ENCODE measurements at places on chromosomes 4 and X. TPM values are rescaled to one million over a fixed set of nuclear protein-coding genes. Genes with fewer than 3 reads are reported as not detected.

GRCh38 chr4:184163813-184164212 is 53.9 kb downstream of the ENPP6 start:
- no peak for DNase-seq
- H3K4me1 ChIP-seq = peaks cover 9% of the 10 kb centered on the region
- no peak overlapping the region for H3K4me3 ChIP-seq
- peaks cover 10% of the 10 kb centered on the region for H3K27me3 ChIP-seq
- no peaks in the 10 kb centered on the region for H3K36me3 ChIP-seq

USP51 gene
- total RNA-seq = 3.1 TPM

DNA sequence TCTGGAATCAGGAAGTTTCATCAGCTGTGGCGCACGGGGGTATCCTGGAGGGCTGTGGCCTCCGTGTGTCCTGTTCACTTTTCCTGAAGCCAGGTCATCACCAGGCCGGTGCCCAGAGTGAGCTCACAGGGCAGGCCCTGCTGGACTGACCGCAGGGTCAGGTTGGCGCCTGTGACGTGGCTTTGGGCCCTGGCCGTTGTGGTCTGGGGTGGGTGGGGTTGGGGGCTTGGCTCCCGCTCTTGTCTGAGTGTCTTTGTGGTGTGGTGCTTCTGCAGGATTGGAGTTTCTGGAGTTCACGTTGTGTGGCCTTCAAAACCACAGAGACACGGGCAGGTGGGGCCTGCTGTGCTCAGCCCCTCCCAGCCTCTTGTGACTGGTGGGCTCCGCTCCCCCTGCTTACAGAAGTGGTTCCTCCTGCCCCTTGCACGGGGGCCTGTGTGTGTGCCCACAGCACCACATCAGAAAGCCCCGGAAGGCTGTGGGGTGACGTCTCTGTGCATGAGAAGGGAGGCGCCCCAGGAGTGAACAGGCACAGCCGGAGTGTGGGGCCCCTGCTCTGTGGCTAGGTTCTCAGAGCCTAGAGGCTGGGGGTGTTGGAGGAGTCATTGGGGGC is 9.5 kb downstream of the RGS12 start:
- no peaks in the 10 kb centered on the region for H3K27me3 ChIP-seq
- peaks cover 41% of the 10 kb centered on the region for H3K4me1 ChIP-seq
- no peak overlapping the region for H3K4me3 ChIP-seq
- no peak overlapping the region for H3K27ac ChIP-seq
- no peaks in the 10 kb centered on the region for H3K36me3 ChIP-seq
- DNase-seq = no peak

GRCh38 chr4:164955107-164955805 is 22.2 kb downstream of the TRIM61 start:
- H3K4me3 ChIP-seq = no peak overlapping the region
- H3K36me3 ChIP-seq = no peaks in the 10 kb centered on the region
- H3K27me3 ChIP-seq = no peaks in the 10 kb centered on the region
- no peak overlapping the region for H3K27ac ChIP-seq

DNA sequence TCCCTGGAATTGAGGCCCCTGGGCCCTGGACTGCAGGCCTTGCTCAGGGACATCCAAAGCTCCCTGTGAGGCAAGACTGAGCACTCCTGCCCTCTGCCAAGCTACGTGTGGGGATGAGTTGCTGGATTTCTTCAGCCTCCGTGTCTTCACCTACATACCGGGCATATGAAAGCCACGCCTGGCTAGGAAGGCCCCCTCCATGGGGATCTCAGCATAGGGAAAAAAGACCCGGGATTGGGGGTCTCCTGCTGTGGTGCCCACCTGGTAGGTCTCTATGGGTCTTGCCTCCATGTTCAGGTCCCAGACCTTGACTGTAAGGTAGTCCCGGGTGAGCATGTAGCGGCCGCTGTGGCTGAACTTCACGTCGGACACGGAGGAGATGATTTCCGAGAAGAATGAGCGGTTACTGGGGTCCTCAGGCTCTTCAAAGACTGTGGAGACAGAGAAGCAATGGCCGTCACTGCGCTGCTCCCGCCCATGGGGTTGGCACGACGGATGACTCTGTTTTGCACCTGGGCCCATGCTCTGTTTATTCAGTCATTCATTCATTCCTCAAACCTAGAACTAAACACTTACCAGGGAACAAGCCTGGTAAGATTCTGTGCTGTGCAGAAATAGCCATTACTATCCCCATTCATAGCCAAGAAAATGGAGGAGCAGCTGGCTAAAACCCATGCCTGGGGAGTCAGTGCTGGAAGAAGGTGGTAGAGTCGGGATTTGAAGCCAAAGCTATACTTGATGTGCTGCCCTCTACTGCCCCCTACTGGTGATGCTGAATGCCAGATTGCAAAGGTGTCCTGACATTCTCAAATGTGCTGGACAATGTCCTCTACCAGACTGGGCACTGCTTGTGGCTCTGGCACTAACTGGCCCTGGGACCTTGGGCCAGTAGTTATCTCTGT is 63.9 kb downstream of the WFS1 start:
- no peak overlapping the region for H3K27ac ChIP-seq
- no peak overlapping the region for H3K4me3 ChIP-seq
- peaks cover 5% of the 10 kb centered on the region for H3K36me3 ChIP-seq
- peaks cover 38% of the 10 kb centered on the region for H3K27me3 ChIP-seq
- no peak for DNase-seq
- no peaks in the 10 kb centered on the region for H3K4me1 ChIP-seq

MAOB gene
- total RNA-seq = 2.0 TPM

HTN1 gene
- not detected for total RNA-seq

MXRA5 gene
- total RNA-seq = 12.1 TPM

DNA sequence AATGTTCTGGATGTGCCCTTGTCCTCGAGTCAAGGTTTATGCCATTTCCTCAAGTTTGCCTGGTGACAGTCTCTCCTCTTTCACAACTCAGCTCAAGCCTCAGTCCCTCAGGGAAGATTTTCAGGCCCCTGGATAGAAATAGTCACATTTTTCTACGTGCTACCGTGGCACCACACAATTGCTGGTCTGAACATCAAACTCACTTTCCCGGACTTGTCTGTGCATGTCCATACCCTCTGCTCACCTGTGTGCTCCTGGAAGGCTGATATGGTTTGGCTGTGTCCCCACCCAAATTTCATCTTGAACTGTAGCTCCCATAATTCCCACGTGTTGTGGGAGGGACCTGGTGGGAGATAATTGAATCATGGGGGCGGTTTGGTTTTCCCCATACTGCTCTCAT is 129.7 kb downstream of the HS3ST1 start:
- H3K4me1 ChIP-seq = no peaks in the 10 kb centered on the region
- H3K27ac ChIP-seq = no peak overlapping the region
- no peaks in the 10 kb centered on the region for H3K36me3 ChIP-seq
- H3K4me3 ChIP-seq = no peak overlapping the region
- no peak for DNase-seq
- H3K27me3 ChIP-seq = no peaks in the 10 kb centered on the region

DNA sequence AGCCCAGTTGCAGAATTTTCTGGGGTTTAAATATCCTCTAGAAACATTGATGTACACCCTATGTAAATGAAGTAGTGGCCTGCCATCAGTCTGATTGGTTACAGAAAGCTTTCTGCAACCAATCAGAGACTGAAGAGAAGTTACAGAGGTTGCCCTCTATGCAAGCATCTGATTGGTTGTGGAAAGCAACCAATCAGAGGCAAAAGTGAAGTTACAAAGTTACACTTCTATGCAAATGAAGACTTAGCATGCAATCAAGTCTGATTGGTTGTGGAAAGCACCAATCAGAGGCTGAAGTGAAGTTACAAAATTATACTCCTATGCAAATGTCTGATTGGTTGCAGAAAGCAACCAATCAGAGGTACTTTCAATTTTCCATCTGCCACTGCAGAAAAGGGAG is 51.9 kb upstream of the USP9X start:
- H3K4me3 ChIP-seq = no peak overlapping the region
- no peak overlapping the region for H3K27ac ChIP-seq
- H3K36me3 ChIP-seq = no peaks in the 10 kb centered on the region
- no peaks in the 10 kb centered on the region for H3K27me3 ChIP-seq
- no peak for DNase-seq
- H3K4me1 ChIP-seq = no peaks in the 10 kb centered on the region

TRIML2 gene
- total RNA-seq = not detected

- H3K36me3 ChIP-seq = no peaks in the 10 kb centered on the region
- H3K4me3 ChIP-seq = no peak overlapping the region
- DNase-seq = no peak
Observed at GRCh38 chrX:136608295-136608933, 39.5 kb upstream of the CD40LG start.

DNA sequence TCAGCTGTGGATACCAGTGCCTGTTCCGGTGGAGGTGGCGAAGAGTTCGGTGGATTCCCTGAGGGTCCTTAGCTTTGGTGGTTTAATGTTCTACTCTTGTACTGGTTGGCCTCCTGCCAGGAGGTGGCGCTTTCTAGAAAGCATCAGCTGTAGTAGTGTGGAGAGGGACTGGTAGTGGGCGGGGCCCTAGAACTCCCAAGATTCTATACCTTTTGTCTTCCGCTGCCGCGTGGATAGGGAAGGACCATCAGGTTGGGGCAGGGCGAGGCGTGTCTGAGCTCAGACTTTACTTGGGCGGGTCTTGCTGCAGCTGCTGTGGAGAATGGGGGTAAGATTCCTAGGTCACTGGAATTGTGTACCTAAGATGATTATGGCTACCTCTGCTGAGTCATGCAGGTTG is 390.3 kb downstream of the FAM47A start:
- no peaks in the 10 kb centered on the region for H3K4me1 ChIP-seq
- H3K27me3 ChIP-seq = no peaks in the 10 kb centered on the region
- H3K36me3 ChIP-seq = no peaks in the 10 kb centered on the region

All from suprapubic skin (tissue), 4 donors.